Anterior cingulate cortex (tissue), 58 donors: ENCODE measurements at places on chromosomes 3 and 15.
A peak's percentile ranks its signal among the peaks of the same experiment; 100 is the strongest.

DNA sequence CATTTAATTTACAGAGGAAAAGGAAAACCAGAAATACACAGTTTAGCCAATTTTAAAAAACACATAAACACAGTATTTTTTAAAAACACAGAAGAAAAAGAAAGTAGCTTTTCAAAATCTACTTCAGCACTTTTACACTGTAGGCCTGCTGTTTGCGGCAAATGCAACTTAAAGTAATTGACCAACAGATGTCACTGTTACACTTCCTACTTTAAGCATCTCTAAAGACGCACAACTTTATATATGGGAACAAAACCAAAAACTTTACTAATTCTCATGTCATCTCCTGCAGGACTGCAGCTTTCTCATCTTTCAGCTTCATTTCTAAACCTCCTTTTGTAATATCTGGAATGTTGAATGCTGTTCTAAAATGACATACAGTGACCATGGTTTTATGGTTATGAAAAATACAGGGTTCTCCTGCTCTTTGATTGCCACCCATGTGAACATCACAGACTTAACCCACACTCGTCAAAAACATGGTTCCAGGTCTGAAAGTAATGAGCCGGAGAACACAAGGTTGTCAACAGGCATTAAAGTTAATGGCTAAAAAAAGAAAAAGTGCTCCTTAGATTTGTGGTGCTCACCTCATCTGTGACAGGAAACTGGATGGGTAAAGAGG, 107.9 kb downstream of the FMN1 start:
- no peak for DNase-seq

GRCh38 chr3:125160606-125161371, 51.8 kb downstream of the SLC12A8 start:
- no peak for DNase-seq

DNA sequence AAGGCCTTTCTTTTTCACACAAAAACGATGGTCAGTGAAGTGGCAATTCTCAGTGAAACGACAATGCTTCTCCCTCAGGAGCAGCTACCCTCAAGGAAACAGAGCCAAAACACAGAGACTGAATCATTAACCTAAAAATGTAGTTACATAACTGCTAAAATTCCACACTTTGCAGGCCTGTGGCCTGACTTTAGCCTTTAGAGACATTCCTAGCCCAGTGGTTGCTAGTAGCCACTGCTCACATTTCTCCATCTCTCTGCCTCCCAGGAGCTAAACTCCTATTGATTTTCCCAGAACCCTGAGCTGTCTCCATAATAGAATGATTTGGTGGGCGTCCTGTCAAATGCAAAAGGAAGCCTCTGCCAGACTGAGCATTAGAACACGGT, 630.1 kb upstream of the KCNMB2 start:
- DNase-seq = peak; percentile 14

- DNase-seq = no peak
These were observed 579 bp upstream of the PLAAT1 start for GRCh38 chr3:193240436-193240849.

GRCh38 chr3:16251316-16252085, 13.2 kb downstream of the DPH3 start:
- DNase-seq = no peak

DNA sequence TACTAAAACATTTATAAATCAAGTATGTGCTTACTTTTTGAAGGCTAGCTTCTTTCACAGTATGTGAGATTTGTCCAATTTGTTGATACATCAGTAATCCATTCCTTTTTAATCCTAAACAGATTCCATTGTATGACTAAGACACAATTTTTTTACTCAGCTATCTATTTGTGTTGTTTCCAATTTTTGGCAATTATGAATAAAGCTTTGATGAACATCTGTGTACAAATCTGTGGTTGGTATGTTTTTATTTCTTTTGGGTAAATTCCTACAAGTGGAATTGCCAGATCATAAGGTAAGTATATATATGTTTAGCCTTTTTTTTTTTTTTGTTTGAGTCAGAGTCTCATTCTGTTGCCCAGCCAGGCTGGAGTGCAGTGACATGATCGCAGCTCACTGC, 56.2 kb upstream of the VEPH1 start:
- no peak for DNase-seq

- no peak for DNase-seq
These were observed 14.5 kb downstream of the ALPK3 start for GRCh38 chr15:84831613-84832012.

DNA sequence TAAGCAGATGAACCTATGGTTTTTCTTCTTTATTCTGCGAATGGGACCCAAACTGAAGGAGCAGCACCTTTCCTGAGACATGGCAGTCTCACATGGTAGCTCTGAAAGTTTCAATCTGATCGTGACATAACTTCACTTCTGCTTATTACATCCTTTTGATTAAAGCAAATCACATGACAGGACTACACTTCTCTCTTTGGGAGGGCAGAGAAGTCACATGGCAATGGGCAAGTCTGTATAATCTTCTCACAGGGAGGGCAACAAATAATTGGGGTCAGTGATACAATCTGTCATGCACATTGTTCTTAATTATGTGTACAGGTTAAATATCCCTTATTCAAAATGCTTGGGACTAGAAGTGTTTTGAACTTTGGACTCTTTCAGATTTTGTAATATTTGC, 21.6 kb downstream of the NCBP2 start:
- DNase-seq = no peak

DNA sequence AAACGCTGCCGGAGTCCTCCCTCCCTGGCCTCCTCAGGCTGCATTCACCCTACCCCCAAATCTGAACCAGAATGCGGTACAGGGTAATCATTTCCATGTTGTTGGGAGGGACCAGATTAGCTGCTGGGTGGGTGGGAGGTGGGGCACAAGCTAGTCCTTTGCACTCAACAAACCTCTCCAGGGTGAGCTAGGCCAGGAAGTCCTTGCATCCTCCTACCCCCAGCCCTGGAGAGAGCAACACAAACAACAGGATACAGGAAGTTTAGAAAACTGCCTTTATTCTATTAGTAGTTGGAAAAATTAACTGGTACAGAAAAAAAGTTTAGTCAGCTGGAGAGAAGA, 702 bp upstream of the GPX1 start:
- no peak for DNase-seq

- no peak for DNase-seq
These were observed 28.6 kb downstream of the EHD4 start for GRCh38 chr15:41943543-41944312.

- DNase-seq = no peak
These were observed 23.9 kb upstream of the TPM1 start for GRCh38 chr15:63018639-63019038.

DNA sequence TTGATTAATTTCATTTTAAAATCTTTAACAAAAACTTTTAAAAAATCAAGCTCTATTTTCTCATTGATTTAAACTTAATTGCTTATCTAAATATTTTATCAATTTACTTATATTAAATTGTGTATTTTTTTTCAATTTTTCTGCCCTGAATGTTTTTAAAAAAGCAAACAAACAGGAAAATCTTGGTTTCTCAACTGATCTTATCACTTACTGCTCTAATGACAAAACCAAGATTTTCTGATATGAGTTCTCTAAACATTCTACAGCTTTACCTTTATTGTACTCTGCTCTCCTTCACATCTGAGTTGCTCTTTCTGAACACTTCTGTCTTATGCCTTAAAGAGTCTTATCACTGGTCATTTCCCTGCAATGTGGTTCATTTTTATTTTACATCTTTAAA, 587.8 kb upstream of the BCHE start:
- no peak for DNase-seq

DNA sequence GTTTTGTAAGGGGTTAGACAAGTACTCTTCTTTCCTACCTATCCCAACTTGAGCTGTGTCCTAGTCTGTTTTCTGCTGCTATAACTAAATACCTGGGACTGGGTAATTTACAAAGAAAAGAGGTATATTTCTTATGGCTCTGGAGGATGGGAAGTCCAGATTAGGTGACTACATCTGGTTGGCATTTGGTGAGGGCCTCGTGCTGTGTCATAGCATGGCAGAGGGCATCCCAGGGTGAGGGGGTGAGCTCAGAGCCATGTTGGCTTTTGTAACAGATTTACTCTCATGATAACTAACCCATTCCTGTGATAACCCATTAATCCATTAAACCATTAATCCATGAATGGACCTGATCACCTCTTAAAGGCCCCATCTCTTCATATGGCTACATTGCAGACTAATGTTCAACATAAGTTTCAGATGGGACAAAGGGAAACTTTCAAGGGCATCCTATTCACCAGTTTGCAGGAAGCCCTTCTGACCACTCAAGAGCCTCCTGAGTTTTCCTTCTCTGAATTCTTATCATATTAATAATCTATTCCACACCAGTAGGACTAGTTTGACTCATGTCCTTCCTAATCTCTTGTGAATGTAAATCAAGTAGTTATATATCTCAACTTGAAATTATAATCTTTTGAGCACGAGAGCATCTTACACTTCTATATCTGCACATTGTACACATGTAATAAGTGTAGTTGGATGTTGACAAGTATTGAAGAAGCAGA, 185.7 kb upstream of the ZPLD1 start:
- DNase-seq = no peak

DNA sequence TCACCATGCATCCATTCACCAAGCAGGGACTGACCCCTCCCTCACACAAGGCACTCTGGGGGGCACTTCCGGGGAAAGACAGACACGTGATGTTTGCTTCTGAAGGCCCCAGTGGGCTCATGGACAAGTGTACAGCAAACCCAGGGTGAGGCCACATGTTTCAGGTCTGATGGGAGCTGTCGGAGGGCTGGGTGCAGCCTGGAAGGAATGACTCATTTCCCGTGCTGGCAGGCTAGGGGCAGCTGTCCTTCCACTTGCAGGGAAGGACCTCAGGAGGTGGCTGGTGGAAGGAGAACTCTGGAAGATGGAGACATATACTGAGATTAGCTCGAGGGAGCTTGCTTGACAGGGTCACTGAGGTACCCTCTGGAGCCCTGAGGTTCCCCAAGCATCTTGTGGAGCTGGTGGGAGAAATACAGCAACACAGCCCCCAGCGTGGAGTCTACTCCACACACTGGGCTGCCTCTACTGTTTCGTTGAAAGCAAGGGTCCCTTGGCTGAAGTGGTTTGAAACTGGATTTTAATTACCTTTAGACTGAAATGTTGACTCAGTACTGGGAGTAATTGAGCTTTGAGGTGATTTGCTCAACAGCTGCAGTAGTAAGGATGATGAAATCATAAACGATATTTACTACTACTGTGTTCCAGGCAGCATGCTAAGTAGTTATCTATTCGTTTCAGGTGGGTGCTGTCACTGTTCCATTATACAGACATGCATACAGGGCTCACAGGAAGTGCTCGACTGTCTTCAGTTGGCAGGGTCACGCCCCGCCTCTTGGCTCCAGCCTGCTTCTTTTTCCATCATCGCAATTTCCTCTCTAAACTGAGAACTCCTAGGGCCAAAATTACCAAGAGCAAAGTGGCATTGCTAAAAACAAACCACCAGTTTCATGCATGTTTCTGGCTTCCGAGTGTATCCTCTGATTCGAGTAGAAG, 230.4 kb downstream of the ADAMTS17 start:
- peak; percentile 18 for DNase-seq

DNA sequence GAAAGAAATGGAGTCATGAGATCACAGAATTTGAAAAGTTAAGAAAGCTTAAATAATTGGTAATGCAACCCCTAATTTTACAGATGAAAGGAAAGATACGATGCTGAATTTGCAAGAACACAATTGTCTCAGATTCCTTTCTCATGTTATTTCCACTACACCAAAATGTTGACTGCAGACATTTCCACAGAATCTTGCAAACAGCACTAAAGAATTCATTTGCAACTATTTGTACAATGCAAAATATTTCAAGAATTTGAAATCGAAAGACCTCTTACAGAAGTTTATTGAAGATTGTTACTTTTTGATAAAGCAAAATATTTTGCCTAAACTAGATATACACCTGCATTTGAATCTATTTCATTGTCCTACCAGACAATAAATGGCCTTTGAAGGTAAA, 194.1 kb upstream of the KCNMB2 start:
- no peak for DNase-seq

DNA sequence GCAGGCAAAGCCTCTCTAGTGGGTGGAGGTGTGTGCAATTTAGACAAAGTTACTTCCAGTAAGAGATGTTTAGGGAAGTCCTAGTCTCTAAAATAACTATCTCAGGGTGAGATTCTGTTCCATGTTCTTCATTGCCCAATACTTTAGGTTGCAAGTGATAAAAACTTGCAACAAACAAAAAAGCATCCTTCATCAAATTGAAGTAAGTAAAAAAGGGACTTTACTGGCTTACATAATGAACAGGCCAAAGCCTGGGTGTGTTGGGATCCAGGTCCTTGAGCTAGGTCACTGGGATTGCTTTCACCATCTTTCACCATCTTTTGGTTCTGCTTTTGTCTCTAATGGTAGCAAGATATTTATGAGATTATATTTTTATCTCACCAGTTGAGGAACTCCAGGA, 38.3 kb downstream of the CX3CR1 start:
- no peak for DNase-seq

DNA sequence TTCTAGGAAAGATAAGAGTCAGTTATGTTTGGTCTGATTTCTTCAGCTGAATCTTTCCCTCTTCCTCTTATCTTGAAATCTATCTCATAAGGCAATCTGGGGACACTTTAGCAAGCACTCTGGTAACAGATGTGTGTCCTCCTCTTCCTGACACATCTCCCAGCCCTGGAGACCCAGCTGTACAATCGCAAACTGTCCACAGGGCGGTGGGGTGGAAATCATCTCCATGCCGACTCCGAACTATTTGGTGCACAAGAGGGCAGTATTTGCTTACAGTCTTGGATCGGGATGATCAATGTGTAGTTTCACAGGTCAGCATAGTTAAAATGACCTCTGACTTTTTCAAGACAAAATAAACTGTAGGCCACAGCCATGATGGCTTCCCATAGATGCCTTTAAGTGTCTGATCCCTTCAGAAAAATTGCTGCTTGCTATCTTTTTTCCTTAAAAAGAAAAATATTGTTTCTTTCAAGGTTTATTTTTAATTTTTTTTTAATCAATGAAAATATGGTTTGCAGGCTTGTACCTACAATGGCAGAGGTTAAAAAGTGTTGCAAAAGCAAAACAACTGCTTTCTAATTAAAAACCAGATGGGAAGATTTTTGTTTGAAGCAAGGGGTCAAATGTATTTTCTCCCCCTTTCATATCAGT, 17.7 kb downstream of the EEFSEC start:
- peak; percentile 6 for DNase-seq

DNA sequence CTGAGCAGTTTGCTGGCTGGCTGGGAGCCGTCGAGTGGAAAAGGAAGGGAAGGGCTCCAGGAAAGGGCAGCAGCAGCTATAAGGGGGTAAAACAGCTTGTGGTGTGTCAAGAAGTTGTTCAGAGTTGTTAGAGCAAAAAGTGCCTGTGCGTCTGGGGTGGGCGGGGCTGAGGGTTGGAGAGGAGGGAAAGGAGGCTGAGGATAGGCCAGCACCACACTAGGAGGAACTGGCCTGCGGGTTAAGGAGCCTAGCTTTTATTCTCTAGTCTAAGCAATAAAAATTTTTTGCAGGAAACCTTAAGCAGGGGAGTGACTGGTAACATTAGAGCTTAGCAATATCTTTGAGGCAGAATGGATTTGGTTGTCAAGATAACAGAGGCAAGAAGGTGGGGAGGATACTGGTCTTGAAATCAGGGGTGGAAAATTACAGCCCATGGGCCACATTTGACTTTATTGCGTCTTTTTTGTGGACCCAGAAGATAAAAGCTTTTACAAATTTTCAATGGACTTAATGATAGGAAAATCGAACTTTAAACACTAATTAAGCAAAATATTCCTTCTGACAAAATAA, 134.5 kb upstream of the AADACL2 start:
- DNase-seq = no peak

GRCh38 chr15:58444658-58445332, 13.0 kb downstream of the LIPC start:
- DNase-seq = no peak

GRCh38 chr3:23880703-23881339, 36.0 kb downstream of the NKIRAS1 start:
- no peak for DNase-seq
